ENCODE measurements at places on chromosomes 16 and 17.

DNA sequence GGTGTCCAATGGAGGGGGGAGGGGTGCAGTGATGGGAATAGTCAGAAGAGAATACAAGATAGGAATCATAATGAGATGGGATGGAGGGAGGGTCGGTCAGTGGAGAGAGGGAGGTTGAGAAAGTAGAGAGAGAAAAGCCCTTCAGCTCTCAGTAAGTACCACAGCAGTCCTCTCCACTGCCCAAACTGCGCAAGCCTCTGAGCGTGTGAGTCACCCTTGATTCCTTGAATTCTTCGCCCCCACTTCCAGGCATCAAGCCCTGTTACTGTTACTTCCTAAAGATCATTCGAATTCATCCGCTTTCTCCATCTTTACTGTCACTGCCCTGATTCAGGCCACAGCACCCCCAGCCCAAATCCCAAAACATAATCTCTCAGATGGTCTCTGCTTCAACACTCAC lies 2.5 kb downstream of the GUCY2D start:
- no peak for DNase-seq

DNA sequence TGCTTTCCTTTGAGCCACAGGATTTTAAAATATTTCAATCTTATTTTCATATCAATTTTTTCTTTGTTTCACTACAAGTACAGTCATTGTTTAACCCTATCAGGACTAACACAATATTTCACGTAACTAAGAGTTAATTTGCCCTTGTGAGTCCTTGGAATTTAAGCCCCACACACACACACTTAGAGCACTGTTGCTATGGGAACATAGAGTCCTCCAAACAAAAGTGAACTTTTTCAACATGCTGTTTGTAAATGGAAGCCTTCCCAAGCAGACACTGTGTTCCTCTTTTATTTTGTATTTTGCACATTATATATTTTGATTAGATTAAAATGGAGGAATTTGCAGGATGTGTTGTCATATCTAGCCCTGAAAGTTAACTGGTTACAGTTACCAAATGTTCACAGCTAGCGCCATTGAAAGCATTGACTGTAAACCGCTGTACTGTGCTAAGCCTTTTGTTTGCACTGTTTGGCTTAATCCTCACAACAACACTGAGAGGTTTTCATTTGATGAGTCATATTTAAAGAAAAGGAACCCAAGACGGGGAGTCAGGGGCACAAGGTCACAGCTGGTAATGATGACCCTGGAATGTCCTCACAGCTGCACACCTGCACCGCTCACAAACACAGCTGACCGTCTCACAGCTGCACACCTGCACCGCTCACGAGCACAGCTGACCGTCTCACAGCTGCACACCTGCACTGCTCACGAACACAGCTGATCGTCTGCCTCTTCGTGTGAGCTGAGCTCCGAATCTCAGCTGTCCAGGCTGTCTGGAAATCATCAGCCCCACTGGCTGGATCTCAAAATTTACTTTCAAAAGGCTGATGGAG lies 6.3 kb downstream of the HSBP1 start:
- DNase-seq, result peak; percentile 80

- no peak for DNase-seq
These were observed 85.4 kb downstream of the IRX3 start for GRCh38 chr16:54201200-54201599.

- no peak for DNase-seq
These were observed 34.3 kb downstream of the NLRC5 start for GRCh38 chr16:57023541-57024249.

DNA sequence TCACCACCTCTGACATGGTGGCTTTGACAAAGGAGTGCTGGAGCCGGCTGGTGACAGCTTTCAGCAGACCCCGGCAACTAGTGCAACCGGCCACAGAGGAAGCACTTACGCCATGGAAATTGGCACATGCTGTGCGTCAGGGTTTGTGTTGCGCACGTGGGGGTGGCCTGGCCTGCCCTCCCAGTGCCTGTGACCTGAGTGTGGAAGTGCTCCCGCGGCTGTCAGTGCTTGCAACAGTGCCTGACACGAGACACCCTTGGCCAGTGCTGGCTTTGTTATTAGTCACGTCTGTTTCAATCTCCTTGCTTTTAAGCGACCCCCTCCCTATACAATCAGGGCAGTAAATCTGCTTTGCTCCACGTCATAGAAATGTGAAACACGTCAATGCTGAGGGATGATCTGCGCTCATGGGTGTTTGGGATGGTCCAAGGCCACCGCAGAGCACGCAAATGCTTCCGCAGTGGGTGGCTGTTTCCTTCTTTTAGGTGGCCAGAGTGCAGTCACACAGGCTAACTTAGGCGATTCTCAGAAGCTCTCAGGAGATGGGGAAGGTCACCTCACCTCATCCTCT lies 64.3 kb downstream of the PGS1 start:
- no peak for DNase-seq

- no peak for DNase-seq
These were observed 6.1 kb downstream of the MT1H start for GRCh38 chr16:56675685-56676210.

GRCh38 chr16:49599704-49600103 lies 226.1 kb downstream of the C16orf78 start:
- no peak for DNase-seq

- DNase-seq, result no peak
These were observed 26.6 kb downstream of the ARHGAP27 start for GRCh38 chr17:45406107-45406506.

- no peak for DNase-seq
These were observed 9.9 kb downstream of the CSNK1D start for GRCh38 chr17:82263641-82264040.

GRCh38 chr17:42277342-42277712 lies 1.1 kb upstream of the STAT5B start:
- DNase-seq, result no peak

DNA sequence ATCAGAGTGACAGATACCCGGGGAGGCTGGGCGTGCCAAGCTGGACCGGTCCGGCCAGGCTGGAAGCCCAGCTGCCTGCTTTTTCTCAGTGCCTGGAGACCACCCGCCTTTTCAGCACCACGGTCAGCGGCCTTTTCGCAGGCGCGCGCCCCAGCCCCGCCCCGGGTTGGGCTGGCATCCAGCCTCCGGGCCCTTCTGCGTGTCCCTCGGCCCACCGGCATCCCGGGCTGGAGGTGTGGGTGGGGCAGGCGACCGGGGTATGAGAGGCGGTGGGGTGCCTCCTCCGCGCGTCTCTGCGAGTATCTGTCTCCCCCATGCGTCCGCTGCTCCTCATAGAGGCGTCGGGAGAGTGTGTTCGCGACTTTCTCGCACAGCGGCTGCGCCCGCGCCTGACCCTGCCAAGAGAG lies 102.5 kb downstream of the MRM1 start:
- no peak for DNase-seq

GRCh38 chr16:67407176-67407787 lies 9.0 kb downstream of the ZDHHC1 start:
- DNase-seq, result no peak

- DNase-seq, result no peak
These were observed 39.2 kb upstream of the SLC12A3 start for GRCh38 chr16:56825826-56826225.

DNA sequence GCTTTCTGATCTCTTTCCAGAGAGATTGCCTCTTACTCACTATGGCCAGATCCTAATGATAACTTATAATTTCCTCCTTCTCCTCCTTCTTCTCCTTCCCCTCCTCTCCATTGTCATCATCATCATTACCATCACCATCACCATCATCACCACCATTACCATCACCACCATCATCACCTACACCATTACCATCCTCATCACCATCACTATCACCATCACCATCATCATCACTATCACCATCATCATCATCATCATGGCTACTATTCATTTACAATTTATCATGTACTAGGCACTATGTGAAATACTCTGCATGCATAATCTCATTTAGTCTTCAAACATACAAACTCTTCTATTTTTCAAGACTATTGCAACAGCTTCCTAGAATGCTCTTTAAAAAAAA lies 540.9 kb upstream of the C16orf82 start:
- no peak for DNase-seq

- DNase-seq, result no peak
These were observed 77.0 kb upstream of the TMEM132E start for GRCh38 chr17:34502426-34502825.

DNA sequence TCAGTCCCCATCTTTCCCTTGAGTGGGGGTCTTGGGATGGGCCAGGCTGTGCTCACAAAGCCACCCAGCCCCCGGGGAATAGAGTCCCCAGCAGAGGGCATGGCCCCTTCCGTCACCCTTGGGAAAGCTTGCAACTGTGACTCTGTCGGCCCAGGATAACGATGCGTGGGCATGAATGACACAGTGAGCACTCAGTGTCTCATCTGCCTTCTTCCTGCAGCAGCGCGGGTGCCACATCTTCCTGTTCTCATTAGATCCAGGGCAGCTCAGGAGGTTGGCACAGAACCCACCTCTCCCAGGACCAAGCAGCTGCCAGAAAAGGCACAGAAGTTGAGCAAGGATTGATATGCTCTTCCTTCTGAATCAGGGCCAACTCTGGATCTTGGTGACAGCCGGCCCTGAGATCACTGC lies 84.7 kb downstream of the MRC2 start:
- no peak for DNase-seq

GRCh38 chr16:50532576-50532975 lies 15.6 kb upstream of the NKD1 start:
- no peak for DNase-seq

DNA sequence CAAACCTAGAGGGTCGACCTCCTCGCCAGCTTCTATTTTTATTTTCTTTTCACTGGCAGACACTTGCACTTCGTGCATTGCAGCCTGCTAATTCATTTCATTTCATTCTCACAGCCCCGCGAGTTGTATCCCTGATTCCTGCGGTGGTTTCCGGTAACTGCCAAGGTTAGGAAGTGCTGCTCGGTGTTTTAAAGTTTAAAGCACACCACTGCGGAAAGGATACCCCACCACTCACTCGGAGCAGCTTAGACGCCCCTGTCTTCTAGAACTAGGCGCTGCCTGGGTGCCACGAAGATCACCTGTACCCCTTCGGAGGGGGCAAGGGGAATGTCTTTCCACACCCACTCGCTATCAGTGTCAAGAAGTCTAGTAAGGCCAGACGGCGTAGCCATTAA lies 509 bp downstream of the CNEP1R1 start:
- DNase-seq, result peak; percentile 69

DNA sequence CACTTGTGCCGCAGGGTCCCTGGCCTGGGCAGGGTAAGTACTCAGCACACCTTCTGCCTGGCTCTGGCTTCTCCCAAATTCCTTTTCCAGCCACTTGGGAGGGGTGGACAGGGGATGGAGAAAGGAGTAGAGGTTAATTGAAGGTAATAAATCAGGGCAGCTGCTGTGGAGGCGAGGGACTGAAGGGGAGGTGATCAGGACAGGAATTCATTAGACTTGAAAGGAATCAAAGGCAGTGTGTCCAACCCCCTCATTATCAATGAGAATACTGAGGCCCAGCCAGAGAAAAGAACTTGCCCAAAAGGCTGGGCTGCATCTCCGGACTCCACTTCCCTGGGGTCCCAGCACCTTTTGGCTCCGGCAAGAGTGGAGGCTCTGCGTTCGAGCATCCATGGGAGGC lies 2.4 kb downstream of the SOST start:
- DNase-seq, result no peak

DNA sequence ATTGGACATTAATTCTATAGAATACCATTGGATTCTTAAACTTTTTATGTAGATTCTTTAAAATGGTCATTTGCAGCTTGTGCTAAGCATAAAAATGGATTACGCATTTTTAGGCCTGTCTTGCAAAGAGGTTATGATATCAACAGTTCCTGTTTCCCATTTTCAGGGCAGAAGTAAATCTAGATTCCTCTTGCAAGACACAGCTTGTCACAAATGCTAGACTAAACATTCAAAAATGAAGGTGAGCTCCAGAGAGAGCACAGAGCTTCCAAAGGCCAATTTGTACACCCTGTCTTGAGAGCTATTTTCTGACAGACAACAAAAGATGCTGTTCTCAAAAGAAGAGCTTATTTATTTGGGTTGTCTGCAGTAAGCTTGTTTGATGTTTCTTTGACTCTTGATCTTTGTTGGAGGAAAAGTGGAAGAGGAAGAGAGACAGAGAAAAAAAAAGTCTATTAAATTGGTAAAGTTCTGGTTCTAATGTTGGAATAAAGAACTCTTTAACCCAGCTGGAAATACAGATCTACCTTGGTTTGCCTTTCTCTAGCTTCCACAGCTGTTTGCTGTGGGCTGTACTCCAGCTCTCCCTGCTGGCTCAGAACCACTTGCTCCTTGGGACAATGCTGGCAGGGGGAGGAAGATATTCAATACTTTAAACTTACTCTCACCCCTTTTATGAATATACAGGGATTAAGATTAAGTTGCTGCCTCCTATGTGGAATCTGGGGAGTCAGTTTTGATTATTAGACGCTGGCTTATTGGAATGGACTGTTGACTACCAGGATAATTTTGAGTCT lies 651.8 kb downstream of the CDH11 start:
- no peak for DNase-seq

GRCh38 chr16:9408297-9408878 lies 316.9 kb downstream of the HAPSTR1 start:
- no peak for DNase-seq

DNA sequence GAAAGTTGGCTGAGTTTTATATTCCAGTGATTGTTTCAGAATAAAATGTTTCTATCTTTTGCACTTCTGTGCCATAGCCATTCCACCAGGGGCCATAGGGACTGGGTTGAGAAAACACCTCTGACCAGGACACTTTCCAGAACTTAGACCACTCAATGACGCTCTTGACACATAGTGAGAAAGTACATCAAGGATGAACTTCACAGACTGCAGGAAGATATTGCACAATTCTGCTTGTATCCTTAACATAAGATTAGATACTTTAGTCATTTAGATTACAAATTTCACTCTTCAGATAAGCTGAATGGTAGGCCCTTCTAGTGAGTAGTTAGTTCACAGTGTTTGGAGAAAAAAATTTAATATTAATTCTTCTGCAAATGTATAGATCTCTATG lies 13.0 kb upstream of the MPHOSPH6 start:
- DNase-seq, result no peak

DNA sequence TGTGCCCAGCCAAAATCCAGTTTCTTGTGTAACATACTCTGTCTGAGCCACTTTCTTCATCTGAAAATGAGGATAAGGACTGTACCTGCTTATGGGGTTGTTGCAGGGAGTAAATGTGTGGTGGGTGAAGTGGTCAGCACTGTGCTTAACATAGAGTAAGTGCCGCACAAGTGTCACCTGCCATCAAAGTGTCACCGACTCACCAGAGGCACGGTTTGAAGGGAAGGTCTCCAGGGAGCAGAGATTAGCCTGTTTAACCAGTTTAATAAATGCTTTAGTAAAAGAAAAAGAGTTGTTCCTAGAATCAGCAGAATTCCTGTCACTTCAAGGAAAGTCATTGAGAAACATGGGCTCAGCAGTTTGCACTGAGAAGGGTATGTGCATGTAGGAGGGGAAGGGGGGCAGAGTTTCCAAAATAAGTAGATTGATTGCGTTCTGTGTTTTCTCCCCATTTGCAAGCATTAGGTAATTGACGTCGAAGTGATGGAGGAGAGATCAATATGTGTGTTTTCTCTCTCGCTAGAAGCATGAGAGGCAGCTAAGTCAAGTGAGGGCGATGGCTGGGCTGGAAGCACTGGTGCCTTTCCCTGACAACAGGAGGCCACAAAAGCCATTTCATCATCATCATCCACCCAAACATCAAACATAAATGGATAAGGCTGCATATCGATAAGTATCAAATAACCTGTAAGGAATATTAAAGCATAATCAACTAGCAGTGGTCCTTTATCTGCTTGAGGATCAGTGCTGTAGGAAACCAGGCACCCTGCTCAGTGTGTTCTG lies 19.1 kb downstream of the FAM20A start:
- DNase-seq, result no peak

- DNase-seq, result no peak
These were observed 49.7 kb downstream of the ACSM1 start for GRCh38 chr16:20647736-20648135.

- DNase-seq, result no peak
These were observed 12.8 kb downstream of the PIMREG start for GRCh38 chr17:6456914-6457687.

- no peak for DNase-seq
These were observed 134.2 kb downstream of the XYLT1 start for GRCh38 chr16:17336530-17336900.

All from NCI-H1417 (cell line).